ENCODE measurements at places on chromosomes 11 and 22.
A peak's percentile ranks its signal among the peaks of the same experiment; 100 is the strongest.

DNA sequence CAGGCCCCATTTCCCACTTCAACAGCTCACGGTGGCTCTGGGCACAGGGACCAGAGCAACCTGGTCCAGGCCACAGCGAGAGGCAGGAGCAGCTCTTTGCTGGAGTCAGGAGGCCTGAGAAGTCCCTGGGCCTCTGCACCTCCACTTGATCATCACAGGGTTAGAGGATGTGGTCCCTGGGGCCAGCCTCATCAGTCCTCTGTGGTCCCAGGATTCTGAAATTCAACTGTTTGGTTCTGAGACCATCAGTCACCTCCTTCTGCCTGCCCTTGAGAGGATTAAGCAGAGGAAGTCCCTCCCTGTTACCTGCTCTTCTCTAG lies 24.9 kb upstream of the CBX7 start:
- no peak for DNase-seq

- DNase-seq: no peak
Measured at GRCh38 chr11:122984186-122985011, 2.8 kb upstream of the BSX start.

GRCh38 chr11:116357784-116358544 lies 414.8 kb downstream of the BUD13 start:
- no peak for DNase-seq

- DNase-seq: no peak
Measured at GRCh38 chr22:46337870-46338269, 2.4 kb downstream of the TRMU start.

DNA sequence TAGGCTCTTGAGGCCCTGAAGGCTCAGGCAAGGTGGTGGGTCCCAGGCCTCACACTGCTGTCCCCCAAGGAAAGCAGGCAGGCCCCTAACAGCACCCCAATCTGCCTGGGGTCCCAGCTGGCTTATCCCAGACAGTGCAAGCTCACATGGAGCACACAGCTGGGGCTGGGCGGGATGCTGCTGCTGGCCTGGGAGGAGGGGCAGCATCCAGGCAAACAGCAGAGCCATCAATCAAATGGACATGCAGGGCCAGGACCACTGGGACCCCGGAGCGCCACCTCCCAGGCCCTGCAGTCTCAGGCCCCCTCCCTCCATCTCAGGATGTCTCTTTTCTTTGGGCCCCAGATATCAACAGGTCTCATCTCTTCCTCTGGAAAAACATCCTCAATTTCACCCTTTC lies 140.3 kb downstream of the BRD1 start:
- no peak for DNase-seq

GRCh38 chr11:64865286-64866172 lies 12.9 kb downstream of the EHD1 start:
- no peak for DNase-seq

- no peak for DNase-seq
Measured at GRCh38 chr11:117535201-117535849, 207.7 kb downstream of the CEP164 start.

DNA sequence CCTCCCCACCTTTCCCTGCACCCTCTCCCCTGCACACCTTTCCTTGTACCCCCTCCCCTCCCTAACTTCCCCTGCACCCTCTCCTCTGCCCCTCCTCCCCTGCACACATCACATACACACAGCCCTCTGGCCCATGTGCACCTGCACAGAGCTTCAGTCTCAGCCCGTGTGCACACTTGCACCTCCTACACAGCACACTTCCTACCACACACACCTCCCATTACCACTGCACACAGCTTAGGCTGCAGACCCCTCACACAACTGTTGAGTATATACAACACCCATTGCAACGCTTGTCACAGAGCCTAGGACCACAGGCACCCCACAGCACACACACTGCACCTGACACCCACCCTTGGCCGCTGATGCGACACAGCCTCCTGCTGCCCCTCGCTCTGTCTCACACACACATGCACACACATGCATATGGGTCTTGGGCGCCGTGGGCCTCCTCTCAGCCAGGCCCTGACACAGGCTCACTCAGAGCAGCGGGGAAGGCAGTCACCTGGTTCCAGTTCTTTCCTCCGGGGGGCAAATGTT lies 411 bp downstream of the SIGIRR start:
- DNase-seq: no peak

DNA sequence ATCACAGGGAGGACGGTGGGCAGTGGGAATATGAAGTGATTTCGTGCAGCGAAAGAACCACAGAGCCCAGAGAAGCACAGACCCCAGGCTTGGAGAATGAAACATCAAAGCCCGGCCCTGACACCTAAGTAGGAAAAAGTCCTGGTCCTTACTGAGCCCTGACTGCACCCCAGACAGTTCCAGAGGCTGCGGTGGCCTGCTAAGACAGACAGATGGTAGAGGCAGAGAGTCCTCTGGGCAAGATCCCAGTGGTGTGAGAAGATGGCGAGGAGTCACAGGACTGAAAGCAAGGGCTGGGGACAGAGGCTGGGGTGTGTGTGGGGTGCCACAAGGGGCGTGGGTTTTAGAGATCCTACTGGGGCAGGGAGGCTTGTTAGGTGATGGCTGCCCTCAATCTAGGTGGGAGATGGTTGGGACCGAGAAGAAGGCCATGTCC lies 3.7 kb downstream of the CBX6 start:
- no peak for DNase-seq

GRCh38 chr11:86809561-86809960 lies 9.2 kb downstream of the PRSS23 start:
- no peak for DNase-seq

GRCh38 chr11:93921695-93922468 lies 71.5 kb upstream of the VSTM5 start:
- DNase-seq: peak; percentile 11

- no peak for DNase-seq
Measured at GRCh38 chr11:117458275-117459122, 130.8 kb downstream of the CEP164 start.

- no peak for DNase-seq
Measured at GRCh38 chr11:19821993-19822392, 109.4 kb downstream of the NAV2 start.

- DNase-seq: no peak
Measured at GRCh38 chr11:76810151-76810853, 27.1 kb downstream of the TSKU start.

DNA sequence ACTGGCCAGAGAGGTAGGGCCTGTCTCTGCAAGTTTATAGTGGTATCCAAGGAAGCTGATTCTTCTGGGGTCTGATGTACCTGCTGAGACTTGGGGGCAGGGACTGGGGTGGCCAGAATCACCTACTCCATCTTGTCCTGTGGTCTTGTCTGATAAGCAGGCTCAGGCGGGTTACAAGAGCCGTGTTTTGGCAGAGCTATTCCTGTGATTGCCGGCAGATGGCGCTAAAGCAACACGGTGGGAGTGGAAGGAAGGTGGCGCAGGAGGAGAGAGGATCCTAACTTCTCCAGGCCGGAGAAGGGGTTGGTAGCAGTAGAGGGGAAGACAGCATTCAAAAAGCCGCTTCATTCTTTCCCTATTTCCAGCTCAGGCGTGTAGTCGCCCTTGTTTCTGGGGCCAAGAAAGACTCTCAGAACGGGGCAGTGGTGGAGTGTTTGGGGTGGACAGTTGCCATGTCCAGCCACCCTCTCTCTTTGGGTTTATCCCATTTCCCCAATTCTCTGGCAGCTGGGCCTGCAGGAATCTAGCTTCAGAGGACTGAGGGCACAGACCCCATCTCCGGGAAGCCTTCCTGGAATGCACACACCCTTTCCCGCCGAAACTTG lies 15.1 kb downstream of the CHRM1 start:
- peak; percentile 72 for DNase-seq

GRCh38 chr22:38312261-38312800 lies 4.9 kb downstream of the CSNK1E start:
- DNase-seq: no peak

DNA sequence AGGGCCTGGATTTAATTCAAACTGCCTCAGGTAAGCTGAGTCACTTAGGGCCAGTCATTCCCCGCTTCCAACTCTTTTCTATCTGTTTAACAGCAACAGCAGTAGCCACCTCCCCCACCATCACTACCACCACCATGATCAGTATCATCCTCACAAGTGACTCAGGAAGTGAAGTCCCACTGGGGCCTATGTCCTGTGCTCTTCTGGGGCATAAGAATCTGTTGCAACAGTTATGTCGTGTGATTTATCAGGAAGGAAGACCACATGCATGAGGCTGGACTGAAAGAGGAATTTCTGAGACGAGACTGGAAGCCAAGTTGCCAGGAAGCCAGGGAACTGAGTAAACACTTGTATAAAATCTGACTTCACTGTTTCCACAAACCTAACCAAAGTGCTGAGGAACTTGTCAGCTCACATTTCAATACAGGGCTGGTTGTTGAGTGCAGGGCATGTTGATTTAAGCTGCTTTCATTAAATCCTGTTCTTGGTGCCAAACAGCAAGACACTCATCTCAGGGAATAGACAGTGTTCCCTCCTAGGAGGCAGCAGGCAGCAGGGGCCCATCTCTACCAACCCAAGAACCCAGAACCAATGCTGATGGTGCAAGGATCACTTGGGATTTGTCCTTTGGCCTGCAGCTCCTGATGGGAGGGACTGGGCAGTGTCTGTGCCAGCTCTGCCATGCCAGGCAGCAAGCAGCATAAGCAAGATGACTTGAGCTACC lies 226.7 kb upstream of the NARS2 start:
- peak; percentile 95 for DNase-seq

GRCh38 chr11:105610871-105611571 lies 1.1 kb downstream of the GRIA4 start:
- no peak for DNase-seq

GRCh38 chr22:20171288-20172140 lies 20.7 kb upstream of the CCDC188 start:
- no peak for DNase-seq

- no peak for DNase-seq
Measured at GRCh38 chr11:65977621-65978390, 16.3 kb downstream of the SART1 start.

GRCh38 chr11:118629761-118630661 lies 22.6 kb downstream of the PHLDB1 start:
- no peak for DNase-seq

GRCh38 chr11:43756575-43756974 lies 76.0 kb downstream of the HSD17B12 start:
- no peak for DNase-seq

- DNase-seq: no peak
Measured at GRCh38 chr11:12667646-12668045, 6.6 kb upstream of the TEAD1 start.

- peak; percentile 46 for DNase-seq
Measured at GRCh38 chr11:2092956-2093412, 46.2 kb downstream of the IGF2 start.

- DNase-seq: no peak
Measured at GRCh38 chr11:65654375-65655349, 8.1 kb downstream of the RELA start.

DNA sequence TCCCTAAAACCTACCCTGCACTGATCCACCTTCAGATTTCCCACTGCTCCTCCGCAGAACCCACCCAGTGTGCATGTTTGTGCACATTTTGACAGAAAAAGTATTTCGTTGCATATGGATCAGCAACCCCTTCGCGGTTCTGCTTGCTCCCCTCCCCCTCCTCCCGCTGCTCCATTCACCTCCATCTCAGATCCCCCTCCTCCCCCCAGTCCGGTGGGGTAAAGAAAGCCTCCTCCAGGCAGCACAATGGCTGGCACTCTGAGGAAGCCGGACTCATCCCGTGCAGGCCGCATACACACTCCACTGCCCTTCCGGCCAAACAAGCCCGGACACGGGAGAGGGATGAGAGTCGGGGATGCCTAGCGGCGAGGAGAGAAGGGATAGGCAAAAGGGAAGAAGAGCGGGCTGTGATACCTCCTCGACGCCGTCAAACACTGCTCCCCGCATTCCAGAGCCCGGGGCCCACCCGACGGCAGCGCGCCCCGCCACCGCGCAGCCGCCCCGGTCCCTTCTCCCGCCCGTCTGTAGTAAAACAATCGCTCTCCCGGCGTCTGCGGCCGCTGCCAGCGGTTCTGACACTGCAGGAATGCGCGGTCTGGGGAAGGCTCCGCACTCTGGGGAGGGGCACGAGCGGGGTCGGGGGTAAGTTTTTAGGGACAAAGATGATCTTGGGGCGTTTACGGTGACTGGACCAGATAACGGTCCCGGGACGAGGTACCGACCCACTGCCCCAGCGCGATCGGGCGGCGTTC lies 915 bp downstream of the FEZ1 start:
- no peak for DNase-seq

GRCh38 chr11:59767225-59767611 lies 12.0 kb downstream of the STX3 start:
- no peak for DNase-seq

- DNase-seq: no peak
Measured at GRCh38 chr11:33291004-33291777, 34.0 kb downstream of the HIPK3 start.

GRCh38 chr11:7969756-7970646 lies 4.8 kb upstream of the NLRP10 start:
- no peak for DNase-seq

GRCh38 chr11:9718147-9718546 lies 54.3 kb downstream of the SWAP70 start:
- DNase-seq: no peak

DNA sequence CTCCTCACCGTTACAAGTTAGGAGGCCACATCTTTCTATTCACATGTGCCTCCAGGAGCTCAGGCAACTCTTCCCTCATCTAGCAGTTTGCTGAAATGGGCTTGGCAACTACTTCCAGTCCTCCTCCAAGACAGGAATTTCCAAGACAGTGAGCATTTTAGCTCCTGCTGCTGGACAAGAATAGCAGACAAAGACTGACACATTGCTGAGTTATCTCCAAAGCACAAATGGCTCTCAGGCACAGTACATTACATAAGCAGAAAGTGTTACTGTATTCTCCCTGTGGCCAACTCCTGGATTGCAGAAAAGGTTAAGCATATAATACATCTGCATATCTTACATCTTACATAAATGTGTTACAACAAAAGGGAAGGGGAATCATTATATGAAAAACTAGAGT lies 83.2 kb upstream of the POU2AF2 start:
- DNase-seq: no peak

- no peak for DNase-seq
Measured at GRCh38 chr22:50151571-50152537, 18.7 kb upstream of the PANX2 start.

GRCh38 chr22:41367680-41368542 lies 13.8 kb upstream of the TEF start:
- DNase-seq: no peak

Measured in brain pericyte (primary cell).